ENCODE measurements at places on chromosomes 7 and 10.
A peak's percentile ranks its signal among the peaks of the same experiment; 100 is the strongest.

GRCh38 chr7:112214268-112214667, 7.8 kb downstream of the ZNF277 start:
- DNase-seq = no peak

DNA sequence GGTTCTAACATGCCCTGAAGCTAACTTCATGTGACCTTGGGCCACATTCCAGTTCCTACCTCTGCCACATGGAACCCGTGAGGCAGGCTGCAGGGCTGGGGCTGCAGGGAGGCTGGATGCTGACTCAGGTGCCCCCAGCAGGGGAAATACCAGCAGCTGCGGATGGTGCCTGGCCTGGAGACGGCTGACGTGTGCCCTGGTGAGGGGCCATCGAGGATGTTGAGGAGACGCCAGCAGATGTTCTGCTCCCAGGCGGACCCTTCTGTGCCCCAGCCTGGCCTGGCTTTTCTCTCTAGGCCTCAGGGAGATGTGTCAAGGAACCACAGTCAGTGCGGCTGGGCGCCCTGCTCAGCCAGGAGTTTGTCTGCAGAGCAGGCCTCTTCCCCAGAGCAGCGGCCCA, 8.8 kb downstream of the BAG3 start:
- no peak for DNase-seq

DNA sequence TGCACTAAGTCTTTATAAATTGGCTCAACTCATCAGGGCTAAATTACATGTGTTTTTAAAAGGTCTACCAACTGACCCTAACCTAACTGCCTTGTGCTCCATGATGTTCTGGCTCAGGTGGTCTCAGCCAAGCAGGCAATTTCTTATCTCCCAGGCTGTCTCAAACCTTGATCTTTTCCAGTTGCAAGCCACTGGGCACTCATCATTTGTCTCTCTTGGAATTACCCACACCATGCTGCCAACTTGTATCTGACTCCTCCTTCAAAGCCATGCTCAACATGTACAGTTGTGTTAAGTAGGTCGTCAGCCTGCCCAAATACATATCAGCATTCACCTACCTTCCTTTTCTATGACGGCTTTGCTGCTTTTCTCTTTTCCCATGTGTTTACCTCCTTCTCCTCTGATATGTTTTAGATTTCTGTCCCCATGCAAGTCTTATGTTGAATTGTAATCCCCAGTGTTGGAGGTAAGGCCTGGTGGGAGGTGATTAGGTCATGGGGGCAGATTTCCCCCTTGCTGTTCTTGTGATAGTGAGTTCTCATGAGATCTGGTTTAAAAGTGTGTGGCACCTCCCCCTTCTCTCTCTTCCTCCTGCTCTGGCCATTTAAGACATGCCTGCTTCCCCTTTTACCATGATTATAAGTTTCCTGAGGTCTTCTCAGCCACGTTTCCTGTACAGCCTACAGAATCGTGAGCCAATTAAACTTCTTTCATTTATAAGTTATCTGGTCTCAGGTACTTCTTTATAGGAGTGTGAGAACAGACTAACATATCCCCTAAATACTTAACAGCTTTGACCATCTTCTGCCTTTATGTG, 130.0 kb downstream of the ELAPOR2 start:
- DNase-seq = no peak

DNA sequence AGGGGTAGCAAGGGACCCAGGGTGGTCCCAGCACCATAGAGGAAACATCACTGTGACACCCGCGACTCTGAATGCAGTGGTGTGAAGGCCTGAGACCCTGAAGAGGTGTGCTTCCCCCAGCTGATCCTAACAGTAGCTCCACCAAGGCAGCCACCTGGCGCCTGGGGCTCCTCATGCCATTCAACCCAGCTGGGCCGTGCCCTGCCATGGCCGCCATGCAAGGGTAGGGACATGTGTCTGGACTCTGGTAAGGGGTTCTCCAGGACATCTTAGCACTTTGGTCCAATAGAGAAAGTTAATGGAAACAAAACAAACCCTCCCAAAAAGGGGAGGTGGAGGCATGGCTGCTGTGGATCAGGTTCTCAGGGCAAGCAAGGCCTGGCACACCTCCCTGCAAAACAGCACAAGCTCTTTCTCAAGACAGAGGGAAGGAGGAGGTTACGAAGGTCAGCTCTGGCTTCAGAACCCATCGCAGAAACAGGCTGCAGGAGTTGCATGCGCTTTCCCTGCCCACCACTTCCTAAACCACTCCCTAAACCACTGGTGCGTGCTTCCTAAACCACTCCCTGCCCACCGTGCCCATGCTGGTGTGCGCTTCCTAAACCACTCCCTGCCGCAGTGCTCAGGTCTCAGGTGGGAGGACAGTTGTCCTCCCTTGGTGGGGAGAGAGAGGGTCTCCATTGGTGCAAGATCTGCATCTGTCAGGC, 108.7 kb downstream of the LARP4B start:
- DNase-seq = no peak

DNA sequence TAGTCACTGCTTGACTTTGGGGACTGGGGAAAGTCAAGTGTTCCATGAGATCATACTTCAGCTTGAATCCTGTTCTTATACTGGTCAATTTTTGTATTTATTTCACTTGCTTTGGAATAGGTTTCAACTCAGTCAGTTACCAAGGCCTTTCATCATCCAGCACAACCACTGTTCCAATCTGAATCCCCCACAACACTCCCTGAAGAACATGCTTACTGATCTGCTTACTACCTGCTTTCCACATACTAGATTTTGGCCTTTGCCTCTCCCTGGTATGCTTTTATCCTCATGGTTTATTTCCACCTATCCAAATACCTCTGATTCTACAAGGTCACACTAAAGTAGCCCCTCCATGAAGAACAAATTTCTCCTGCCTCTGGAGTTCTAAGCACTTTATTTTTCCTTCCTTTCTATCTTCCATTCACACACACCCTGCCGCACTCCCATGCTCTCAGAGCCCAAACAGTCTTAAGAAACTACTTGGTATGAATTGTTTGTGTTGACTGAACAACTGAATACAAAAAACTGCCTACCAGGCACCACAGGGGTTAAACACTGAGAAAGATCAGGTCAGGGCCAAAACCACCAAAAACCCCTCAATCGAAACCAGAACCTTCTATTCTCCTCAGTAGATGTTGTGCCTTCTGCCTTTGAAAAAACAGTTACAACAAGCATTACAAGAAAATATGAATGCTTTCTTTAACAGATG, 178.1 kb downstream of the AVL9 start:
- DNase-seq = no peak

- DNase-seq = no peak
These were observed 13.7 kb upstream of the SRPK2 start for GRCh38 chr7:105402221-105403095.

DNA sequence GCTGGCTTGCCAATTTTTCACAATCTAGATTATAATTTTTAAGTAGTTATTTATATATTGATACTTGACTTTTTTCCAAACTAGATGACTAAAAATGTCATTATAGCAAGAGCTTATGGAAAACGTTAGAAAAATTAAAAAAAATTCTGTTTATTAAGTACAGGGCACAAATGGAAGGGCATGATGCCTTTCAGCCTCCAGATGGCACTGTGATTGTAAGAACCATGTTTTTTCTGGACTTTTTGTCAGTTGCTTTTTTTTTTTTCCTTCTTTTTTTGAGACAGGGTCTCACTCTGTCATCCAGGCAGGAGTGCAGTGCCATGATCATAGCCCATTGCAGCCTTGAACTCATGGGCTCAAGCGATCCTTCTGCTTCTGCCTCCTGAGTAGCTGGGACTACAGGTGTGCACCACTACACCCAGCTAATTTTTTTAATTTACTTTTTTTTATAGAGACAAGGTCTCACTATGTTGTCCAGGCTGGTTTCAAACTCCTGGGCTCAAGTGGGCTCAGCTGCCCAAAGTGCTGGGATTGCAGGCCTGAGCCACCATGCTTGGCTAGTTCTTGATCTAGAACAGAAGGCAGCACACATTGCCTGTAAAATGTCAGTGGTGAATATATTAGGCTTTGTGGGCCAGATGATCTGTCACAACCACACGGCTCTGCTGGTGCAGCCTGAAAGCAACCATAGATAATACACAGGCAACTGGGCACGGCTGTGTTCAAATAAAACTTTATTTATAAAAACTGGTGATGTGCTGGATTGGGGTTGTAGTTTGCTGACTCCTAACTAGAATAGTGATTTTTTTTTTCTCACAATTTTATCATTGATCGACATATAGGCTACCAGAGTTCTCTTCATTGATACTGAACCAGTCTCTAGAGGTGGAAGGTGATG, 27.4 kb downstream of the UCMA start:
- no peak for DNase-seq

DNA sequence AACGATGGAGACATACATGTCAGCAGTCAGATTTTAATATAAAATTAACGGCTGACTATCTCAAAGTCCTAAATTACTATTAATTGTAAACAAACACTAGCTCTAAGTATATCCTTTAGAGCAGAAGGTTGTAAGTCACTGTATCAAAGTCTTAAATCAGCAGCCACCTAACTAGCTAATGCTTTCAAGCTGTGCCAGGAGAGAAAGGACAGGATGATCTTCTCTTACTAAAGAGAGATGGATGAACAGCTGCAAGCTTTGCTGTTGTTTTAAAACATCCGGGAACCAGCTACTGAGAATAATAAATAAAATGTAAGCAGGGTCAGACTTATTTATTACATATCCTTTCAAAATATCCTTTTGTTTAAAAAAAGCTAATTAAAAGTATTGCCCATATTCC, 24.0 kb upstream of the ABLIM1 start:
- no peak for DNase-seq

DNA sequence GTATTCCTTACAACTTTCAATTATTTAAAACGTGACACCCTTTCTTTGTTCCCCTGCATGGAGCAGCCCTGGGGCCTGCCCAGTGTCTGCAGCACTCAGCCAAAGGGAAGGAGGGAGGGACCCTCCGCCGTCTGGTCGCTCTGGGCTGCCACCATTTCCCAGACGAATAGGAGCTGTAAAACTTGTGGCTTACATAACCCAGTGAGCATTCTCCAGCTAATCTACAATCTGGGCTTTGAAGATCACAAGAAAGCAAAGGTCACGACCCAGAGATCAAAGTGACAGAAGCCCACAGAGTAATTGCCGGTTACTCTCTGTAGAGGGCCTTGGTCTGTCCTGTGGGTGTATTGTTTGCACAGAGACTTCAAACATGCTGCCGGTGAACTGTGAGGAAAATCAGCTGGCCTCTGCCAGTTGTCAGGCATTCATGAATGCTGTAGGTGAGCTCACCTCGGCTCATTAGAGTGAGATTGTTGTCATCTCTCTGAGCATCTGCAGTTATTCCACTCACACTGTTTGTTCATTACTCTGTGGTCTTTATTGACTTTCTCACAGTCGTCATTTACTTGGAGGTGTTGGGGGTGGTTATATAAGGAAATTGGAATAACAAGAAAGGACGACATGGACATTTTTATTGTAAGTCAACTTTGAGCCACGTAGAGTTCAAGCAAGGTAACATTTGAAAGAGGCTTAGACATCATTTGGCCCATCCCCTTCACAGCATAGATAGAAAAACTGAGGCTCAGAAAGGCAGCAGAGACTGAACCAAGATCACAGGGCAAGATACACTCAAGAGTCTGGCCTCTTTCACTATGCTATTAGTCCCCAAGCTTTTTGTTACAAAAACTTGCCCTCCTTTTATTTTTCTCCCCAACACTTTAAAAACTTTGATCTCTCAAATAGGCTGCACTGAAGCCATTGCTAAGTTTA, 619.8 kb downstream of the LRMDA start:
- no peak for DNase-seq

DNA sequence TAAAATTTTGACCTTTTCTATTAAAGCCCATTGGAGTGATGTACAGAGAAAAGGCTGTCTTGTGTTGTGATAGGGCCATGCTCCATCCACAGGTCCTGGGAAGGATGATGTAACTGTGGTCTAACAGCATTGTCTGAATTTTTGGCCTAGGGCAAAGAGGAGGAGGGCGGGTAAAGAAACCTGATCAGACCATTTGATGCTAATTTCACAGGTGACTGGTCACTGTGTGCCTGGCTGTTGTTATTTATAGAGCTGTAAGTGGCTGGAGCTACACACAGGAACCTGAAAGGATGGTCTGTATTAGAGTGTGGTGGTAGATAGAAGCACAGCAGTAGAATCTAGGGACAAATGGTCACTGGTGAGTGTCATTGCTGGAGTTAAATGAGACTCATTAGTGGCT, 182.1 kb downstream of the AUTS2 start:
- no peak for DNase-seq

DNA sequence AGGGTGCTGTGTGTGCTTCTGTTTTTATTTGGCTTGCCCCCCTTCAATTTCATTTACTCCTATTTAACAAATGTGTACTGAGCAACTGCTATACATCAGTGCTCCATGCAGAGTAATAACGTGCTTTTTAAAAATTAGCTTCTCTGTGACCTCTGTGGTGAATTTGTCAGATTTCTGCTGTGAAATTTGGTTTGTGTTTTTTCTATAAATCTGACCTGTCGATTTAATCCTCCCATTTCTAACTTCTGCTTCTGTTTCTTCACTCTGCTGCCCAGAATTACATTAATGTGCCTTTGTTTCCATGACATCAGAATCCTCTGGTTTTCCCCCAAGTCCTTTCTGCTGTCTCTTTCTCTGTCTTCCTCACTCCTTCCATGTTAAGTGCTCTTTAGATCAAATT, 123.8 kb upstream of the CACNA2D1 start:
- no peak for DNase-seq

DNA sequence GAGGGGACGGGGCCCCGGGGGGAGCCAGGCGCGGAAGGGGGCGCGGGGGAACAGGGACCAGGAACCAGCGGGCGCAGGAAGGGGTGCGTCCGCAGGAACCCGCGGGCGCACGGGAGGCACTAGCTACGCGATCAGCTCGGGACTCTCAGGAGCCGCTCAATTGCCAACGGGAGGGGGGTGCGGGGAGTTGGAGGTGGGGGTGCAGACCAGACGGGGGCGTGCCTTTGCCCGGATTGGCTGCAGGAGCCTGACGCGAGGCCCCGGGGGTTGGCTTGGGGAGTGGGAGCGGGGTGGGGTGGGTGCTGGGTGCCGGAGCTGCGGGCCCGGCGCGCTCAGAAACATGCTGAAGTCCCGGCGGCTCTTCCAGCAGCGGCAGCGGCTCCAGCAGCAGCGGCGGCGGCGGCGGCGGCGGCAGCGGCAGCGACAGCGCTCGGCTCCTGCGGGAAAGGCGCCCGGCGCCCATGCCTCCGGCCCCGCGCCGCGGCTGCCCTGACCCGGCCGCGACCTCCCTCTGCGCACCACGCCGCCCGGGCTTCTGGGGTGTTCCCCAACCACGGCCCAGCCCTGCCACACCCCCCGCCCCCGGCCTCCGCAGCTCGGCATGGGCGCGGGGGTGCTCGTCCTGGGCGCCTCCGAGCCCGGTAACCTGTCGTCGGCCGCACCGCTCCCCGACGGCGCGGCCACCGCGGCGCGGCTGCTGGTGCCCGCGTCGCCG, at the start of gene ADRB1:
TSS of gene ADRB1 (plus strand) at position 335 of the 715 bp plus-strand sequence. CDS start at position 602, 267 bp downstream.
- peak; percentile 29 for DNase-seq
